Fibroblast of skin of abdomen (primary cell): ENCODE measurements at places on chromosomes 7 and 10.
A peak's percentile ranks its signal among the peaks of the same experiment; 100 is the strongest.

- DNase-seq, result peak; percentile 31
Observed at GRCh38 chr7:47720141-47720906, 138.4 kb upstream of the TNS3 start.

DNA sequence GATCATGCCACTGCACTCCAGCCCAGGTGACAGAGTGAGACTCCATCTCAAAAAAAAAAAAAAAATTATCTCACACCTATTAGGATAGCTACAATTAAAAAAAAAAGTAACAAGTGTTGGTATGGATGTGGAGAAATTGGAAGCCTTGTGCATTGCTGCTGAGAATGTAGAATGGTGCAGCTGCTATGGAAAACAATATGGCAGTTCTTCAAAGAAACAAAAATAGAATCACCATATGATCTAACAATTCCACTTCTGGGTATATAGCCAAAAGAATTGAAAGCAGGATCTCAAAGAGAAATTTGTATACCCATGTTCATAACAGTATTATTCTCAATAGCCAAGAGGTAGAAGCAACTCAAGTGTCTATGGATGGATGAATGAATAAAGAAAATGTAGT lies 143.6 kb upstream of the PRR15 start:
- DNase-seq, result no peak

DNA sequence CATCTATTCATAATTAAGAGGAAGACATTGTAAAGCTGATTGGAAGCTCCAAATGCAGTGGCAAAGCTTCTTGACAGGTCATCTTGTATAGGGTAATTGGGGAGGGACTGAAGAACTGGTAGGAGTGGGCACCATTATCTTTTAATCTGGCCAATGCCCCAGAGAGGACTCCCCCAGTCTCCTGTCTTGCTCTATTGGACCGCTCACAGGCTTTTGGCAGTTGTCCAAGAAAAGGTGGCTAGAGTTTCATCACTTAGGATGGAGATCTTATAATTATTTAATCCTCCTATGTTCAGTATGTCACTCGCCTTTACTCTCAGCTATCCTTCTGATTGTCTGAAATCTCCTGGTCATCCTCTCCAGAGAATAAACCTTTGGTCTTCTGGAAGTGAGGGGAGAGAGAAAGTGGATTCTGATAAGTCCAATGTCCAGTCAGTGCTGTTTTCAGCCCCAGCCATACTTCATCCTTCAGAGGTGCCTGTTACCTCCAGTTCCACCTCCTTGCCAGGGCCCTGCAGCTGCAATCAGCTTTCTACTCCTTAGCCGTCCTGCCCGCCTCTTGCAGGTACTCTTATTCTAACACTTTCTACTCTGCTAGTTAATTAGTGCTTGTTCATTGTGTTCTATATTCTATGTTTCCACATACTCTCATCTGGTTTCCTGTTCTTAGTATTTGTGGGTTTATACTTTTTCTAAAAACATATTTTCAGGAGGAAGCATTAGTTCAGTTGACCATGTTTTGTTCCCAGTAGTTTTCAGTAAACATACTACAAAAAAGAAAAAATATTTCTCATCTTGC lies 241.6 kb downstream of the NSUN6 start:
- DNase-seq, result no peak

DNA sequence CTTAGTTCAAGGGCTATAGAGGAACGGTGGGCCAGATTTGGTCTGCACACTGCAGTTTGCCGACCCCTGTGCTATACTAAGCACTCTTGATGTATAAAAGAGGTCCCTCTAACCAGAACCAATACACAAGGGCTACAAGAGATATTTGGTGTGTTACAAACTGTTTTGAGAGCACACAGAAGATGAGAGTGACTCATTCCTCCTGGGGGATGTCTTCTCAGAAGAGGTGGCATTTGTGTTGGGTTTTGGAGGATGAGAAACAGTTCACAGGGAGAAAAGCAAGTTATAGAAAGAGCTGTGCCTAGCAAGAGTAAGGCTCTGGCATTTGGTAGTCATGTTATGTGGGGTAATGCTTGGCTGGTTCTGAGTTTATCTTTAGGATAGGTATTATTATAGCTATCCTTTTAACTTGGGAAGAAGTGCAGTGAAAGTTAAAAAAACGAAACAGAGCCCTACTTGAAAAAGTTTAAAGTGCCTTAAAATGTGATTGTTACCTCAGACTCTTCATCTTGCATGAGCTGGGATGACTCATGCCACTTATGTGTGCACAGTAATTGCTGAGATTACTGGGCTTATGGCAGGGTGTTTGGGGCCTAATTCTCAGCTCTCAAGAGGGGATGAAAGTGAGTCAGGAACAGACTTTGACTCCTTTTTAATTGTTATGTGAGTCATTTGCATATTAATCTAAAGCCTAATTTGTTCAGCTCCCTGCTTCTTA lies 160.4 kb downstream of the KIF20B start:
- DNase-seq, result peak; percentile 67

DNA sequence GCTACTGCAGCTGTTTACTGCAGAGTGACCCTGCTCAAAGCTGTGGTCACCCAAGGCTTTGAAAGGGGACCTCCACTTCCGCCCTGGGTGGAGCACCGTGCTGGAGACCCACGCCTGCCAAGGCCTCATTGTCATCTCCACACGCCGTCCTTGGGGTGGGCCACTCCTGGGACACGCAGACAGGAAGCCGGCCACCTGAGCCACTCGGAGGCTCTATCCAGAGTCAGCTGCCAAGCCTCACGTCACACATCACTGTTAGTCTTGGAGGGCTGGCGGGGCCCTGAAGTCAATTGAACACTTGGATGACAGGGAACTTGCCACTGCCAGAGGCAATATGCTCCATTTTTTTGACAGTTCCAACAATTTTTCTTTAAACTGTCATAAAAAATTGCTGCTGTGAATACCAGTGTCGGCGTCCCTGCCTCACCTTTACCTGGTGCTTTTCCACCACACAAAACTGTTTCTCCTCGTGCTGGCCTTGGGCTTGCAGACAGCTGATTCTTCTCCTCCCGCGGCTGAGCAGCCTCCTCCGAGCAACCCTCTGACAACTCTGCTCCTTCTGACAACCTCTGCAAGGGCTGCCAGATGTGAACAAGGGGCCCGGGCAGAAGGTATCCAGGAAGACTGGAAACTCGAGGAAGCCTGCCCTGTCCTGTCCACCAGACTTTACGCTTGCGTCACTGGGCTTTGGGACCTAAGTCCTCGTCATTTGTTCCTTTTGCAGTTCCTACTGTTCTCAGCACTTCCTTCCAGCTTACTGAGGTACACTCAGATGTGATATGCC lies 81.9 kb downstream of the EGFR start:
- DNase-seq, result no peak

GRCh38 chr10:88788924-88789323 lies 13.6 kb upstream of the LIPM start:
- DNase-seq, result no peak

DNA sequence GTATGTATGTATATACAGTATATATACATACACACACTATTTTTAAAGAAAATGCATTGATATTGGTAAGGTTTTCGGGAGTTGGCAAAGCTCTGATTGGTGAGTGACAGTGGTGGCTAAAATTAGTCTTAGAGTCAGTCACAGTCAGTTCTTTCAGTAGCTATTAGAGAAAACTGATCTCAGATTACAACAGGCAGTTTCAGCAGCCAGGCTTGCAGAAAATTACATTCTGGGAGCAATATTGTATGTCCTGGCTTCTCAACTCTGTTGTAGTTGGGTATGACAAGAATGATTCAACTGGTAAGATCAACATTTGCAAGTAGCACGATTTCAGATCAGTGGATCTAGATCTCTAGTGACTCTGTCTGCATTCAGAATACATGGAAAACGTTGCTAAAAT lies 897.9 kb upstream of the AUTS2 start:
- DNase-seq, result peak; percentile 65

DNA sequence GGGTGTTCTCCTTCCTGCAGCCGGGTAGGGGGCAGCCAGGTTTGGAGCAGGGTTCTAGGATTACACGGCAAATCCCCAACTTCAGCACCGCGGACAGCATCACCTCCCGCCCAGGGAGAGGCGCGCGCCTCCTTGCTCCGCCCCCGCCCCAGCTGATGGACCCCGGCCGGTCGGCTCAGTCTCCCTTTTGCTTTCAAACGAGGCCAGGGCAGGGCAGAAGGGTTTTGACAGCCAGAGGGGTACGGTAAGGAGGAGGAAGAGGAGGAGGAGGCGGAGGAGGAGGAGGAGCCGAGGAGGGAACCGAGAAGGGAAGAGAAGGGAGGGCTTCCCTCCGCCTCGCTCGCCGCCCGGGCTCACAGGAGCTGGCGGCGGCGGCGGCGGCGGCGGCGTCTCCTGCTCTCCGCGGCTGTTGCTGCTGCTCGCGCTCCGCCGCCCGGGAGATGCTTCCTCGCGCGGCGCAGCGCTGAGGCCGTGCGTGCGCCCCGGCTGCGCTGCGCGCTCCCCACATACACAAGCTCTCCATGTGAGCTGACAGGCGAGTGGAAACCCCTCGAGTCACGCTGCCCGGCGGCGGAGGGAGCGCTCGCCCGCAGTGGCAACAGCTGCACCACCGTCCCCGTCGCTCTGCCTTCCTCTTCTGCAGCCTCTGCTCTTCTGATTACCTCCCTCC lies 615 bp upstream of the CNTNAP2 start:
- peak; percentile 76 for DNase-seq
